ENCODE measurements at places on chromosomes 12 and 14.

- DNase-seq, result no peak
Measured at GRCh38 chr14:24368562-24369252, 723 bp downstream of the NFATC4 start.

GRCh38 chr14:22598099-22598895 lies at the start of gene ABHD4:
Gene ABHD4, plus strand, starts transcription at chr14:22598300. Its CDS starts 7 bp downstream, at chr14:22598307.
- peak; percentile 75 for DNase-seq

GRCh38 chr12:7219599-7220243 lies 30.2 kb downstream of the PEX5 start:
- peak; percentile 87 for DNase-seq

GRCh38 chr14:70858641-70859040 lies 48.6 kb upstream of the PCNX1 start:
- DNase-seq, result no peak
